ENCODE measurements at places on chromosomes 1 and 21. TPM values are rescaled to one million over a fixed set of nuclear protein-coding genes. Genes with fewer than 3 reads are reported as not detected.

The FMO4 gene
- 0.82 TPM for total RNA-seq

The PTPRU gene
- total RNA-seq: 30.2 TPM

The KCNJ10 gene
- total RNA-seq: 1.6 TPM

The CRYBG2 gene
- total RNA-seq: 0.41 TPM

The NMNAT2 gene
- 34.2 TPM for total RNA-seq

The C1orf141 gene
- under 0.01 TPM for total RNA-seq

The SELENBP1 gene
- total RNA-seq: 6.5 TPM

The GNAT2 gene
- total RNA-seq: not detected

The MIXL1 gene
- total RNA-seq: not detected

The LRRC38 gene
- not detected for total RNA-seq

The MATN1 gene
- total RNA-seq: 0.41 TPM

The RASSF5 gene
- total RNA-seq: 0.82 TPM

The SLC35F3 gene
- 2.4 TPM for total RNA-seq

The CYP4A11 gene
- total RNA-seq: not detected

The FCRLA gene
- not detected for total RNA-seq

The CELA3A gene
- not detected for total RNA-seq

Measured in frontal cortex (tissue), 4 donors.